ENCODE measurements at places on chromosomes 5 and 9.

- DNase-seq: no peak
Measured at GRCh38 chr5:96812851-96813250, 5.1 kb upstream of the ERAP1 start.

- DNase-seq: no peak
Measured at GRCh38 chr5:140196115-140196814, 21.3 kb downstream of the CYSTM1 start.

DNA sequence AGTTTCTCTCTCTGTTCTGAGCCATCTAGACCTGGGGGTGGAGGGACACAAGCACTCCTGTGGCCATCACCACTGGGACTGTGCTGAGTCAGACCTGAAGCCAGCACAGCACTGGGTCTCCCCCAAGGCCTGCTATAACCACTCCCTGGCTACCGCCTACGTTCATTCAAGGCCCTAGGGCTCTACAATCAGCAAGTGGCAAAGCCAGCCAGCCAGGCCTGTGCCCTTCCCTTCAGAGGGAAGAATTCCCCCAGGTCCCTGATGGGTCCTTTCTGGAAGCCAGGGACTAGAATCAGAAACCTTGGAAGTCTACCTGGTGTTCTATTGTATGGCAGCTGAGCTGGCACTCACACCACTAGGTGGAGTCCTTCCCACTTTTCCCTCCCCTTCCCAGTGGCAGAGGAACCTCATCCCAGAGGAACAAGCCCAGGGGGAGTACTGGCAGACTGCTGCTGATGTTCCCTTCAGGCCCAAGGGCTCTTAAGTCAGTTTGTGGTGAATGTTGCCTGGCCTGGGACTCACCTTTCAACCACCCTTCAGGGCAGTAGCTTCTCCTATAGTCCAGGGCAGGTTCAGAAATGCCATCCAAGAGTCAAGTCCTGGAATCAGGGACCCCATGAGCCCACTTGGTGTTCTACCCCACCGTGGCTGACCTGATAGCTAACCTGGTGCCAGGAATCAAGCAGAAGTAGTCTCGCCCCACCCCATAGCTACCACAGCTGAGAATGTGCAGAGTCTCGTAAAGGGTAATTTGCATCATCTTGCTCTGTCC lies 20.0 kb downstream of the JMY start:
- peak; percentile 21 for DNase-seq

- no peak for DNase-seq
Measured at GRCh38 chr9:129609486-129610212, 11.3 kb downstream of the C9orf50 start.

GRCh38 chr9:1837453-1838084 lies 177.6 kb upstream of the SMARCA2 start:
- DNase-seq: peak; percentile 51

- no peak for DNase-seq
Measured at GRCh38 chr5:72470826-72471225, 36.4 kb downstream of the ZNF366 start.

GRCh38 chr5:141681695-141682641 lies at the start of gene ARAP3:
Gene ARAP3, minus strand, starts transcription at chr5:141682230. Its CDS starts 1,744 bp downstream, at chr5:141680486.
- DNase-seq: peak; percentile 70

- no peak for DNase-seq
Measured at GRCh38 chr5:153953411-153953810, 85.3 kb downstream of the FAM114A2 start.

Data from neuronal stem cell (in vitro differentiated cells).